Right ventricle myocardium superior (tissue), 1 donor: ENCODE measurements at places on chromosomes 16 and 17. TPM values are rescaled to one million over a fixed set of nuclear protein-coding genes. Genes with fewer than 3 reads are reported as not detected.
A peak's percentile ranks its signal among the peaks of the same experiment; 100 is the strongest.

DNA sequence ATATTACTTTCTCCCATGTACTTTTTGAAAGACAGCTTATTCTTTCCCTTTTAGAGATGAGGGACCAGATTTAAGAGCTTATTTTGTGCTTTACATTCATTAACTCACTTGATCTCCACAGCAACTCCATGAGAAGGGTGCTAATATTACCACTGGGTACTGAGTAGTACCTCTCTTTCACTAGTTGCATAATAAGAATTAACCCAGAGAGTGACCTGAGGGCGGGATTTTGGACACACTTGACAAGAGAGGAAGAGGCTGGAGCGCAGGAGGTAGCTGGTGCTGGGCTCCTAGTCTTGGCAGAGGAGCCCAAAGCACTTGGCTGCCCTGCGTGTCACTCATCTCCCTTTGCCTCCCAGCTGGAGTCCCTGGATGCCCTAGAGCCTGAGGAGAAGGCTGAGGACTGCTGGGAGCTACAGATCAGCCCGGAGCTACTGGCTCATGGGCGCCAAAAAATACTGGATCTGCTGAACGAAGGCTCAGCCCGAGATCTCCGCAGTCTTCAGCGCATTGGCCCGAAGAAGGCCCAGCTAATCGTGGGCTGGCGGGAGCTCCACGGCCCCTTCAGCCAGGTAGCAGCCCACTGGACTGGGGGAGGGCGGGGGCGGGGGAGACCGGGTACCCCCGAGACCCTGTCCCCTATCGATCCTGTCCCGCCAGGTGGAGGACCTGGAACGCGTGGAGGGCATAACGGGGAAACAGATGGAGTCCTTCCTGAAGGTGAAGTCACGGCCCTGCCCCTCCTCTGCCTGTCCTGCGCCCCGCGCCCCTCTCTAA, 1.7 kb upstream of the MAZ start:
- DNase-seq, result peak; percentile 80

DNA sequence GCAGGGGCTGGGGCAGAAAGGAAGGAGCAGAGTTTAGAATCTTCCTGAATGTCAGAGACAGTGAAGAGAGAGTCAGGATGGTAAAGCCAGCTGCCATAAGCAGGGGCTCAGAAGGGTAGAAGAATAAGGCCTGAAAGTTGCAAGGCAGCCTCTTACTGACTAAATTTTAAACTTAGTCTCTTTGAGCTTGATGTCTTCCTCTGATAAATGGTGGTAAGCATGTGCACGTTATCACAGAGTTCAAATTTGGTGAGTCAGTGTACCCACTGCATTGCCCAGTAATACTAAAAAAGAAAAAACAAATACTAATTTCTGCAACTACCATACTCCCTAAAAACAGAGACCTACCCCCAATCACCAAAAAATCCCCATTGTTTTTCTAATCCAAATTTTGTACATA, 45.2 kb downstream of the SIAH1 start:
- DNase-seq, result no peak

GRCh38 chr16:27316038-27316680, 2.4 kb downstream of the IL4R start:
- no peak for DNase-seq

- no peak for DNase-seq
Measured at GRCh38 chr16:66144641-66145040, 221.8 kb upstream of the CDH5 start.

The CACNG1 gene
- total RNA-seq, result not detected

DNA sequence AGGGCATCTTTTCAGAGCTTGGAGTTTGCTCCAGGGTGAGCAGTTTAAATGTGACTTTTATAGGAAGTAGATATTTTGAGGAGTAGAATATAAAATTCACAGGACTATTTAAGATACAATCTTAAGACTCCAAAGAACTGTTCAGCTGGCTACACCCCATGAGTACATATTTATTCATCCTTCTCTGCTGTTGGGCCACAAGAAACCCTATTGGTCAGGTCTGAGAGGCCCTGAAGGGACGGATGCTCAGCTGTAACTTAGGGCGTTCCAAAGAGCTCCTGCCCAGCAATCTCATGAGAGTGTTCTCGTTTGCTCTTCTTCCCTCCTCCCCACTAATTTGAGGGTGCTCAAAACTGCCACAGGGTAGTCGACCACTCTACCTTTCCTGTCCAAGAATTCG, 7.3 kb downstream of the ST6GALNAC2 start:
- no peak for DNase-seq

The ELMO3 gene
- total RNA-seq, result 0.54 TPM

The RBFOX1 gene
- total RNA-seq, result 70.2 TPM

DNA sequence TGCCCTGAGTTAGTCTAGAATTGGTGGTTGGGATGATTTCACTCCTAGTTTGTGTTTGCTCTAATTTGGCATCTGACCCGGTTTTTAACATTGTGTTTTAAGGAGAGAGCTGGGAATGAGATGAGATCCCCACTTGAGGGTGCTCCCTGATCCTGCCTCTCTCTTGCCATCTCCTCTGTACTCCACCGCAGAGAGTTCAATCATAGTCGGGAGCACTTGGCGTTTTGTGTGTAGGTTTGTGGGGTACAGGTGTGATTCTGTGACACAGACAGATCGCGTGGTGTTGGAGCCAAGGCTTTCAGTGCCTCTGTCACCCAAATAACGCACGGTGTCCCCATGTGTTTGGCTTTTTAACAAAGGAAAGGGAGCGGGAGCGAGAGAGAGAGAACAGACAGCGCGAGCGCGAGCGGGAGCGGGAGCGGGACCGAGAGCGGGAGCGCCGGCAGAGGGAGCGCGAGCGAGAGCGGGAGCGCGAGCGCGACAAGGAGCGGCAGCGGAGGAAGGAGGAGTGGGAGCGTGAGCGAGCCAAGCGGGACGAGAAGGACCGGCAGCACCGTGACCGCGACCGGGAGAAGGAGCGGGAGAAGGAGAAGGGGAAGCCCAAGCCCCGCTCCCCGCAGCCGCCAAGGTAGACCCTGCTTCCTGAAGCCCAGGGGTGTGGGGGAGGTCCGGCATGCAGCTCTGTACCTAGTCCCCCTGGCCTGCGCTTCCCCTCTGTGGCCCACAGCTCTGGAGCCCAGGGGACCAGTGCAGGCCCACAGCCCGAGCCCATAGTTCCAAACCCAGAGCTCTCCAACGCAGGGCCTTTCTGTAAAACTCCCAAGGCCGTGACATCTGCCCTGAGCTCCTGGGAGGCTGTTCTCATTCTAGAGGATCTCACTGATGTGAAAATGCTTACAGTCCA, 27.2 kb upstream of the IL17C start:
- DNase-seq, result no peak

The KREMEN2 gene
- total RNA-seq, result not detected

The SERPINF2 gene
- total RNA-seq, result 0.32 TPM

GRCh38 chr17:7034955-7035590, 742 bp upstream of the SLC16A13 start:
- DNase-seq, result no peak

DNA sequence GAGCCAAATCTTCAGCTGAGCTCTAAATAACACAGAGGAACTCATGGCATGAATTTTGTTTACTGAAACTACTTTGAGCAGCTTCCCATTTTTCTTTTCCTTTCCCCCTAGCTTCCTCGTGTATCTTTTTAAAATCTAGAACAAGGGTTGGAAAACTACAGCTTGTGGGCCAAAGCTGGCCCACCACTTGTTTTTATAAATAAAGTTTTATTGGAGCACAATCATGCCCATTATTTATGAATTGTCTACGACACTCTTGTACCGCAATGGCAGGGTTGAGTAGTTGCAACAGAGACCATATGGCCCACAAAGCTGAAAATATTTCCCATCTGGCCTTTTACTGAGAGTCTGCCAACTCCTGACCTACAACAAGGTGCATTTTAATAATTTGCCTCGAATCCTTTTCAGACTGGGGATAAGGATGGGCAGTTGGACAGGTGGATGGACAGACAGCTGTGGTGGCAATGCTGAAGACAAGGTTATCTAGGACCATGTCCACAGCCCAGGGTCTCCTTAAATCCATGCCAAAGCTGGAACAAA, 87.7 kb downstream of the RMI2 start:
- DNase-seq, result no peak
